ENCODE measurements at places on chromosomes 7 and 10.
A peak's percentile ranks its signal among the peaks of the same experiment; 100 is the strongest.

DNA sequence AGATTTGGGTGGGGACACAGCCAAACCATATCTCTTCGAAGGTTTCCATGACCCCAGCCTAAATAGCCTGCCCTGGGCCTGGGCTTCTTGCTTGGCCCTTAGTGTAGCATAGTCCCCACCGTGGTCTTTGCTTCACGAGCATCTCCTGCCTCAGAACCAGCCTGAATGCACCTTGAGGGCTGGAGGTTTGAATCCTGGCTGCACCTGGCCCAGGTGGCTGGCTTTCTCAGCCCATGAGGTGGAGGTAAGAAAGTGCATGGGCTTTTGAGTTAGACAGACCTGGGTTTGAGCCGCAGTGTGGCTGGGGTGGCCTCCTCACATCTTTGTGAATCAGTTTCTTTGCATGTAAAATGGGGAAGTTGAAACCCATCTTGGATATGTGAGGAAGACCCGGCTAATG lies 24.2 kb upstream of the PCBD1 start:
- H3K27me3 ChIP-seq, result no peaks in the 10 kb centered on the region
- no peak overlapping the region for H3K27ac ChIP-seq
- DNase-seq, result no peak
- H3K4me3 ChIP-seq, result no peak overlapping the region
- H3K36me3 ChIP-seq, result no peaks in the 10 kb centered on the region

- H3K4me3 ChIP-seq, result no peak overlapping the region
- H3K36me3 ChIP-seq, result no peaks in the 10 kb centered on the region
- no peak for DNase-seq
- H3K4me1 ChIP-seq, result peaks cover 4% of the 10 kb centered on the region
Observed at GRCh38 chr7:127948312-127948711, 82.9 kb downstream of the LRRC4 start.

DNA sequence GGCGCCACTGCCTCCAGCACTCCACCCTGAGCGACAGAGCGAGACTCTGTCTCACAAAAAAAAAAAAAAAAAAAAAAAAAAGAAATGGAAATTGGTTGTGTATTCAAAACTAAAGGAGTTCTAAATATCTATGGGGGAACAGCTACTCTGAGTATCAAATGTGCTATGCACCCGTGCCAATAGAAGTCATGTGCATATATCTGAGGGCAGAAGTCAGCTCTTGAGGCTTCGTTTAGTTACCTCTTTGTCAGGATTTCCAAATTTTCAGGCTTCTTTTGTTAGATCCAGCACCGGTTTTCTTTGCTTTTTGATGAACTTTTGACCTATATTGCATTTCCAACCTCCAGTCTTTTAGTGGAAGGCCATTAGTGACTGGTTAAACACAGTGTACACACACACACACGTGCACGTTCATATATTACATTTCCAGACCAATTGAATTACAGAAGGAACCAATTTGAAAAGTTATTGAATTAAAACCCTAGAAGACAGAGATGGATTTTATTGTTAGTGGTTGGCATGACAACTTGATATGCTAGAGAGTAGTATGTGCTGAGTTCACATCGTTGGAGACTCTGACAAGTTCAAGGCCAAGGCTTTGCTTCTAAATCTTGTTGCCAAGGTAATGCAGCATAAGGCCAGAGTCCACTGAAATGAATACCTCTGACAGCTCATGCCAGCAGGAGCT lies 33.1 kb upstream of the ADD3 start:
- no peaks in the 10 kb centered on the region for H3K36me3 ChIP-seq
- no peak for DNase-seq
- H3K27me3 ChIP-seq, result no peaks in the 10 kb centered on the region
- no peak overlapping the region for H3K4me3 ChIP-seq
- H3K27ac ChIP-seq, result no peak overlapping the region

DNA sequence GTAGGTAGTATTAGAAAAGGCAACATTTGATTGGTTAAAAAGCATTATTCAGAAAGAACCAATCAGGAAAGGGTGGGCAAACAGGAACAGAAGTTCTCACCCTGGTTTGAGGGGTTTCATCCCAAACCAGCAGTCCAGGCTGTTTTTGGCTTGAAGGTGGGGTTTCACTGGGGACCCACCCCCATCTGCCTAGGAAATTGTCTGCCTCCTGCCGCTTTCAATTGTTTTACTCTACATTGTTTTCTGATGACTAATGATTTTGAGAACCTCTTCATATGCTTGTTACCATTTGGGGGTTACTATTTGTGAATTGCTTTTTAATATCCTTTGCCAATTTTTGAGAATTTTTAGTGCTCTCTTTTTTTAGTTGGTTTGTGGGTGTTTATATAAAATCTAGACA lies 3.3 kb upstream of the PCBD1 start:
- peaks cover 11% of the 10 kb centered on the region for H3K4me1 ChIP-seq
- no peaks in the 10 kb centered on the region for H3K36me3 ChIP-seq
- no peak overlapping the region for H3K27ac ChIP-seq
- peak; percentile 55 for DNase-seq
- H3K4me3 ChIP-seq, result no peak overlapping the region
- H3K27me3 ChIP-seq, result no peaks in the 10 kb centered on the region

- H3K4me3 ChIP-seq, result no peak overlapping the region
- no peaks in the 10 kb centered on the region for H3K27me3 ChIP-seq
- H3K36me3 ChIP-seq, result no peaks in the 10 kb centered on the region
- DNase-seq, result no peak
- H3K4me1 ChIP-seq, result no peaks in the 10 kb centered on the region
Observed at GRCh38 chr10:86938260-86938659, 19.2 kb downstream of the MMRN2 start.

- no peak overlapping the region for H3K27ac ChIP-seq
- H3K4me3 ChIP-seq, result no peak overlapping the region
- H3K27me3 ChIP-seq, result no peaks in the 10 kb centered on the region
Observed at GRCh38 chr7:132388688-132389087, 187.6 kb downstream of the PLXNA4 start.

DNA sequence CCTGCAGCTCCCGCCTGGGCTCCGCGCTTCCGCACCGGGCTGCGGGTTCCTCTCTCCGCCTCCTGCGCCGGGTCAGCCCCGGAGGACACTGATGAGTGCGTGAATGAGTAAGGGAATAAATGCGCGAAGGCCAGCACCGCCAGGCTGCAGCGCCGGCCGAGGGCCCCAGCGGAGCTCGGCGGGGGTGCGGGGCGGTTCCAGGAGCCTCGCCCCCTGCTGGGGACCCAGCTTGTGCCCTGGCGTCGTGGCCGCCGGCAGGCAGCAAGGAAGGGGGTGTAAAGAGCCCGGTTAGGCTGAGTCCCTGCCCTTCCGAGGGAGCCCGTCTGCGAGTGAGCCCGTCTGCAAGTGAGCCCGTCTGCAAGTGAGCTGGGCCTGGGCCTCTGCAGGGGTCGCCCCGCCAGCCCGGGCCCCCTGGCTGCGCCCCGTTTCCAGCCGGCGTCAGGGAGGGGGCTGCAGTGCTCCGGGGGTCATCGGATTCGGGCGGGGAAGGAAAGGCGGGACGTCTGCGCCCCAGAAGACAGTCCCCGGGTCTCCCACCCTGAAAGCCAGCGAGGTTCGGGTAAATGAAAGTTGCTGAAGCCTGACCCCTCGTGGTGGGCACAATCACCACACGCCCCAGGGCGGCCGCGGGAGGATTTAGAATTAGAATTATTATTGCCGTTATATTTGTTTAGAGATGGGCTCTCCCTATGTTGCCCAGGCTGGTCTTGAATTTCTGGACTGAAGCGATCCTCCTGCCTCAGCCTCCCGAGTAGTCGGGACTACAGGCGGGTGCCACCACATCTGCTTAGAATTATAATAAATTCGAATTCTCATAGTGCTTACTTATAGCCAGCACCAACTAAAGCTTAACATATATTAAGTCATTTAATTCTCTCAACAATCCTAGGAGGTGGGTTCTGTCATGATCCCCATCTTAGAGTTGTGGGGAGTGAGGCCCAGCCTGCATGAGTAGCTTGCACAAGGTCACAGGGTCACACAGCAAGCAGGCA lies 8.6 kb upstream of the CRYGN start:
- no peak overlapping the region for H3K27ac ChIP-seq
- H3K27me3 ChIP-seq, result no peaks in the 10 kb centered on the region
- H3K4me1 ChIP-seq, result no peaks in the 10 kb centered on the region
- H3K4me3 ChIP-seq, result peak overlapping the region; percentile 23
- peak; percentile 66 for DNase-seq
- H3K36me3 ChIP-seq, result no peaks in the 10 kb centered on the region

DNA sequence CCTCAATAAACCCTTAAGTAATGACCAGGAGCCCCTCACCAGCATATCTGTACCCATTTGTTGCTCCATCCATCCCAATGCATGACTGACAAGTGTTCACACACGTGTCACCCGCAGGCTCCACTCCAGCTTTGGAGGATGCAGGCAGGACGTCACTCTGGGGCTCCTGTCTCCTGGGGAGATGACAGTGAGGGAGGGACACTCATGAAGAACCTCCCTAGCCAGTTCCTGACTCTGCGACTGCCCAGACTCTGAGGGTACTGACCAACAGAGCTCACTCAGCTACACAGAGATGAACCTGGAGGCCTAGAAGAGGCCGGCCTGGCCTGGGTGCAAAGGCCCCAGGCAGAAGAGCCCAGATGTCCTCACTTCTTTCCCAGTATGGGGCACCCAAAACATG lies 135.1 kb upstream of the RET start:
- no peak overlapping the region for H3K4me3 ChIP-seq
- H3K27ac ChIP-seq, result no peak overlapping the region
- no peaks in the 10 kb centered on the region for H3K4me1 ChIP-seq

GRCh38 chr10:68106656-68107055 lies 2.6 kb upstream of the MYPN start:
- no peaks in the 10 kb centered on the region for H3K4me1 ChIP-seq
- no peaks in the 10 kb centered on the region for H3K27me3 ChIP-seq
- H3K27ac ChIP-seq, result no peak overlapping the region

- DNase-seq, result no peak
- no peaks in the 10 kb centered on the region for H3K4me1 ChIP-seq
- H3K36me3 ChIP-seq, result no peaks in the 10 kb centered on the region
- no peak overlapping the region for H3K27ac ChIP-seq
- no peaks in the 10 kb centered on the region for H3K27me3 ChIP-seq
Observed at GRCh38 chr10:88116971-88117626, 253.7 kb downstream of the PTEN start.

GRCh38 chr7:151313857-151314256 lies 27.8 kb upstream of the NUB1 start:
- H3K4me1 ChIP-seq, result no peaks in the 10 kb centered on the region
- no peaks in the 10 kb centered on the region for H3K27me3 ChIP-seq
- DNase-seq, result no peak
- no peak overlapping the region for H3K4me3 ChIP-seq
- H3K27ac ChIP-seq, result no peak overlapping the region
- no peaks in the 10 kb centered on the region for H3K36me3 ChIP-seq

- no peaks in the 10 kb centered on the region for H3K27me3 ChIP-seq
- no peak overlapping the region for H3K4me3 ChIP-seq
- H3K4me1 ChIP-seq, result peaks cover 3% of the 10 kb centered on the region
- H3K36me3 ChIP-seq, result no peaks in the 10 kb centered on the region
- peak; percentile 10 for DNase-seq
- H3K27ac ChIP-seq, result no peak overlapping the region
Observed at GRCh38 chr7:83852136-83852535, 203.2 kb upstream of the SEMA3E start.

GRCh38 chr10:43077421-43078171 lies 727 bp downstream of the RET start:
- no peaks in the 10 kb centered on the region for H3K36me3 ChIP-seq
- no peaks in the 10 kb centered on the region for H3K4me1 ChIP-seq
- DNase-seq, result peak; percentile 18
- H3K27ac ChIP-seq, result no peak overlapping the region
- peaks cover 10% of the 10 kb centered on the region for H3K27me3 ChIP-seq

- no peaks in the 10 kb centered on the region for H3K4me1 ChIP-seq
- H3K27ac ChIP-seq, result no peak overlapping the region
- H3K27me3 ChIP-seq, result no peaks in the 10 kb centered on the region
- DNase-seq, result no peak
- H3K4me3 ChIP-seq, result no peak overlapping the region
Observed at GRCh38 chr7:81415181-81415580, 354.7 kb downstream of the HGF start.

DNA sequence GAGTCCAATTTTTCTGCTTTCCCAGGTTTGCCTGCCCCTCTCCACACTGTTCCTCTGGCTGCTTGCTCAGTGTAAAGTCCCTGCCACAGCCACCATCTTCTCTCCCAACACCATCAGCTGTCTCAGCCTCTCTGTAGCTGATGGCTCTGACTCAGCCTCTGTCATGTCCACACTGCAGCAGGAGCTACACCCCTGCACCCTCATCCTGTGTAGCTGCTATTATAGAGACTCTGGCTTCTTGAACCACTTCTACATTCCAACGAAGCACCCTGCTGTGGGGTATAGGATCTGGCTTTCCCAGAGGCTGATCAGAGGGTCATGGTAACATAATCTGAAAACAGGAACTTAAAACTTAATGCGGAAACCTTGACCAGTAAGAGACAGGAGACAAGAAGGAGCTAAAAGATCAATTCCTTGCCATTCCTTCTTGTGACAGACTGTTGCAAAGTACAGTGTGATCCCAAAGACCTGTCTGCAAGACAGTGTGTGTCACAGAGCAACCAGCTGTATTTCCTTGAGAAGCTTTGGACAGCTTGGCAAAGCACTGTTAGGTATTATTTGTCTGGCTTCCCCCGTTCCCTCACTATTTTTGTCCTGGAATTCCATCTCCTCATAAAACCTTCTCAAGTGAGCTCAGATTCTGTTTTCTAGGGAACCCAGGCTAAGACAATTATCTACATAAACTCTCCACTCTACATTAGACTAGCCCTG lies 42.3 kb downstream of the NRCAM start:
- no peaks in the 10 kb centered on the region for H3K27me3 ChIP-seq
- no peaks in the 10 kb centered on the region for H3K36me3 ChIP-seq
- DNase-seq, result peak; percentile 82

DNA sequence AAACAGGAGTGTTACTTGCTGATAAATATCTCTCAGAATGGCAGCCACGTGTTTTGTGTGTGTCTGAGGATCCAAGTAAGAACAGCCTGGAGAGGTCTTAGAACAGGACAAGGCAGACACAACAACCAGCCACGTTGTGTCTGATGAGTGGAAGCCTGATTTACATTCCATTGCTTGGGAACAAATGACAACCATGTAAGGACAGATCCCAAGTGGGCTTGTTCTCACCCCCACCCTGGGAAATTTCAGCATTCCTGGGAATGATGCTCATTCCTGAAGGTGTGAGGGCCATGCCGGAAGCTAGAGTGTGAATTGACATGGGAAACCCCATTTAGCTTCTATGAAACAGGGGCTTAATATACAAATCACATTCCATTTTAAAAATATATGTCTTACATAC lies 35.9 kb downstream of the IL6 start:
- no peak overlapping the region for H3K4me3 ChIP-seq
- H3K27me3 ChIP-seq, result no peaks in the 10 kb centered on the region
- H3K4me1 ChIP-seq, result no peaks in the 10 kb centered on the region
- DNase-seq, result peak; percentile 87
- H3K27ac ChIP-seq, result no peak overlapping the region

DNA sequence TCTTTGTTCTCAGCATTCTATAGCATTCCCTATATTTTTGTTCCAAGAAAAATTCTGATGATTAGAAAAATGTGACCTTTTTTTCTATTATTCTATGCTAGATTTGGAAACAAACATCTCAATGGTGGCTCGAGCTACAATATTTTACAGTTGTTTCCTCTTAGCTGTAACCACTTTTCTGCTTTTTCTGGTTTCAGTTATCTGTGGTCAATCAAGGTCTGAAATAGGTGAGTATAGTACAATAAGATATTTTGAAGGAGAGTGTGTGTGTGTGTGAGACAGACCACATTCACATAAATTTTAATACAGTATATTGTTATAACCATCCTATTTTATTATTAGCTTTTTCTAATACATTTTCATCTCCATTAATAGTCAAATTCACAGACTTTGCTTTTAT lies 564.5 kb upstream of the GHITM start:
- H3K27ac ChIP-seq, result no peak overlapping the region
- H3K4me3 ChIP-seq, result no peak overlapping the region
- no peaks in the 10 kb centered on the region for H3K4me1 ChIP-seq
- H3K36me3 ChIP-seq, result no peaks in the 10 kb centered on the region
- no peaks in the 10 kb centered on the region for H3K27me3 ChIP-seq
